ENCODE measurements at places on chromosomes 1 and 21.

DNA sequence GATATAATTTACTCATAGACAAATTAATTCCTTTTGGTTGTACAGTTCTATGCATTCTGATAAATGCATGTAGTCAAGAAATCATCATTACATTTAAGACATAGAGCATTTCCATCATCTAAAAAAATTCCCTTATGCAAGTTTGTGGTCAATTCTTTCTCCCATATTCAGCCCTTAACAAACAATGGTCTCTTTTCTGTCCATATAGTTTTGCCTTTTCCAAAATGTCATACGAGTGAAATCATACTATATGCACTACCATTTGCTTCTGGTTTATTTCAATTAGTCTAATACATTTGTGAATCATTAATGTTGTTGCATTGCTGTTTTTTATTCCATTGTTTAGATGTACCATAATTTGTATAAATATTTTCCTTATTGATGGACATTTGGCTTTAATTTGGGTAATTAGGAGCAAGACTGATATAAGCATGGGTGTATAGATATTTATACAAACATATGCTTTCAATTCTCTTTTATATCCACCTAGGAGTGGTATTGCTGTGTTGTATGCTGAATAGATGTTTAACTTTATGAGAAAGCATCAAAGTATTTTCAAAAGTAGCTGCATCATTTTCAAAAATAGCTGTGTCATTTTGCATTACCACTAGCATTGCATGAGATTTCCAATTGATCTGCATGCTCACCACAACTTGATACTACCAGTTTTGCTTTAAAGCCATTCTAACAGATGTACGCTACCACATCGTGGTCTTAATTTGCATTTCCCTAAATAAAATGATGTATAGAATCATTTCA lies 397.0 kb upstream of the ADAMTS5 start:
- DNase-seq = no peak

DNA sequence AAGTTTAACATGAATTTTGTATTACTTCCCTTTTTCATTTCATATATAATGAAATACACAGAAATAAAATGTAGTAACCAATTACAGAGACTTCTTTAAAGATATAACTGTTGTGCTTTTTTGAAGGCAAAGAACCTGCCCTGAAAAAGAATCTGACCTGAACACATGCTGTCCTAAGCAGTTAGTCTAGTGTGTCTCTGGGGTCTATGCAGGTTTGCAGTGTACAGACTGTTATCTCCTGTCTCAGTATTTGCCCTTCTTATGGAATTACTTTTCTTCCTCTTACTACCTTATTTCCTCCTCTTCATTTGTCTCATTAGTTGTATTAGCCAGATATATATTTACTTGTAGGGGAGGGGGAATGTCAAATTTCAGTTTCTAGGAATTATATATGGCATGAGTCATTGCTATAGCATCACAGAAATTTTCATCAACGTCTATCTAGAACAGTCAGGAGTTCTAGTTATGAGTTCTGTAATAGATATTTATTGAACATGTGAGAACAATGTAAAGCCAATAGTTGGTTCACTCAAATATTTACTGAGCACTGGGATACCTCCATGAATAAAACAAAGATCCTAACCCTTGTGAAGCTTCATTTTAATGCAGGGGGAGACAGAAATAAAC lies 28.4 kb upstream of the PLEKHO1 start:
- DNase-seq = no peak

DNA sequence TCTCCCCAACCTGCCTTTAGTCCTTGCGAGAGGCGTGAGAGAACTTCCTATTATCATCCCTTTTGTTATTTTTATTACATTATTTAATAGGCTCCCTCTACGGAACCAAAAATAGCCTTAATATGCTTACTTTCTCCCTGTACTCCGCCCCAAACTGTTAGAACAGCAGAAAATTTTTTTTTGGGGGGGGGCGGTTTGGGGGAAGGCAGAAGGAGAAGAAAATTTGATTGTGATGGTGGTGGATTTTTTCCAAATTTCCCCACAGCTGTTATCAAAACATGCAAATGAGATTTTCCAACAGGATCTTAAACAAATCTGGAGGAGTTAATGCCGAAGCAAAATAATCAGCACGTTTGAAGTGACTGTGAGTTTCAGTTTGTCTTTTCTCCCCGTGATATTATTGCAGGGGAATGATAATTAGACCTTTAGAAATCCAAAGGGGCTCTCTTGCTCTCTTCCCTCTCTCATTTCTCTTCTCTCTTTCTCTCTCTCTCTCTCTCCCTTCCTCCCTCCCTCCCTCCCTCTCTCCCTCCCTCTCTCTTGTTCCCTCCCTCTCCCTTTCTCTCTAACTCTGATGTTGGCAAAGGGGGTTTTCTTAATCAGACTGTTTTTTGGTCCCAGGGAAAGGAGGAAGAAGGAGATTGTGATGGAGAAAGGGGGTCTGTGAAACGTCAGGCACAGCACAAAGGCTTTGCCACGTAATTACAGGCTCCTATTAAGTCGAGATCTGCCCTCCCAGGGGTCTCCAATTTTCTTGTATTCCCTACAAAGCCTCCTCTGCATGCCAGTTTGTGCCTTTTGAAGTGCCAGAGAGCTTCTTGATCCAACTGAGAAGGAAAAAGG lies 1.1 kb upstream of the PRRX1 start:
- DNase-seq = no peak

DNA sequence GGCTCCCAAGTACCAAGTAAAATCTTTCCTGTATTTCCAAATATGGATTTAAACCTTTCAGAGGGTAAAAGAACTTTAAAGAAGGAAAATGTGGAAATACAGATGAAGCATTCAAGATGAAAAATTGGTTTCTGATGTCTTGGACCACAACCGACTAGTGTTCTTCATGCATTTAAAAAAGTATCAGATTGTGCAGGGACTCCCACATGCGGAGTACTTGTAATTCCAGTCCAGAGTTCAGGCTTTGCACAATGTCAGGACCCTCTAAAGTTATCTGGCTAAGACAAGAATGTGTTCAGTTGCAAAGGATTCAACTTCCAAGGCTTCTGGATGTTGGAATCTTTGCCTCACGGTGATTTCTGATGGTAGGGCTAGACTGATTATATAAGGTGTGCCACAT lies 66.7 kb downstream of the RGL1 start:
- DNase-seq = no peak

GRCh38 chr1:88730995-88731394 lies 46.9 kb downstream of the PKN2 start:
- DNase-seq = no peak

- peak; percentile 12 for DNase-seq
Observed at GRCh38 chr1:199747984-199748383, 279.5 kb upstream of the NR5A2 start.

DNA sequence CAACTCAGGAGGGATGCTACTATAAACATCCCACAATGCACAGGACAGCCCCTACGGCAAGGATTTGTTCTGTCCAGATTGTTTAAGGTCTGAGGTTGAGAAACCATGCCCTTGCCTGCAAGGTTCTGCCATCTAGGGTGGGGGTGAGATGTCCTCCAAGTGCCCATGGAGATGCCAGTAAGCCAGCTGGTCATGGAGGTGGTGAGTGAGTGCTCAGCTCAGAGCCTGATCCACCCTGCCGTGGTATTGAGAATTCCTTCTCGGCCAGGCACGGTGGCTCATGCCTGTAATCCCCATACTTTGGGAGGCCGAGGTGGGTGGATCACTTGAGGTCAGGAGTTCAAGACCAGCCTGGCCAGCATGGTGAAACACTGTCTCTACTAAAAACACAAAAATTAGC lies 13.3 kb upstream of the CTRC start:
- no peak for DNase-seq

- DNase-seq = no peak
Observed at GRCh38 chr1:26991310-26992116, 2.0 kb upstream of the TRNP1 start.

DNA sequence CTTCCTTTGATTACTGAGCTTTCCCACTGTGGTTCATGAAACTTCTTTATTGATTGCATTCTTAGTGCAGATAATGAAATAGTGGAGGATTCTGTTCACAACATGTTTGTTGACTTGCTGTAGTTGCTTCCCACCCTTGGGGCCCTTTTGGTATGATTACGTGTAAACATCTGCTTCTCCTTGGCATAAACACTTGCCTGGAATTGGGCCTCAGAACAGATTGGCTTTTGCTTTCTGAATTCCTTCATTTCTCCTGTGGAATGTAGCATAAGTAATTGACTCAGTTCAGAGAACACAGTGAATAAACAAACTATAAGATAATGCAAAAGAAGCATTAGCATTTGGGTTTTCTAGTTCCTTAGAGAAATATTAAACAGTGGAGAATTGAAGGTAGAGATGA lies 59.5 kb upstream of the LAMC2 start:
- DNase-seq = no peak

DNA sequence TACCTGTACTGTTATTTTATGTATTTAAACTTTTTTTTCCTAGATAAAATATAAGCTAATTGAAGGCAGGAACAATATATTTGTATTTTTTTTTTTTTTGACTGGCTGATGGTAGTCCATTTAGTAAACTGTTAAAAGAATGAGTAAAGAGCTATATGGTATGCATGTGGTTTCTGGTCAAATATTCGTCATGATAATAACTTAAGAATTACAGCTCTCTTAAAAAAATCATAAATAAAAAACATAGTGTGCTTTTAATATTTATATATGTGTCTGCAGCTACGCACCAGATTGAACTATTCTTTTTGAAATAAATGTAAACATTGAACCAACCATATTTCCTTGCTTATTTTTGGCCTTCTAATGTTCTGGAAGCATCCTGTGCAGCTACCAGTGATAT lies 272.3 kb upstream of the C1orf105 start:
- DNase-seq = no peak

DNA sequence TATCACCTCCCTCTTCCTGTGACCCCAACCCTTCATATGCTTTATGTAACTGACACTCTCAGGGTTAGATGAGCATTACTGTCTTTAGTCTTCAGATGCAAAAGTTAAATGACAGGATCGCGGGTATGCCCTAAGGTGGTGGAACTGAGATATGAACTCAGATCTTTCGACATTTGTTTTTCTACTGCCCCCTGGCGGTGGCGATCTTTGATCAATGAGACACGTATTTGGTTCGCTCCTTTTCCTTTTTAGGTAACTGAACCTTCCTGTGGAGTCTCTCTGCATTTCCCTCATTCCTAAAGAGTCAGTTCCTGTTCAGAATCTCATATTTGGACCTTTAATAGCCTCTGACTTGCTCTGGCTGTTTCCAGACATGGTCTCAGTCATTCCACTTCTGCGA lies 47.8 kb upstream of the ZP4 start:
- no peak for DNase-seq

DNA sequence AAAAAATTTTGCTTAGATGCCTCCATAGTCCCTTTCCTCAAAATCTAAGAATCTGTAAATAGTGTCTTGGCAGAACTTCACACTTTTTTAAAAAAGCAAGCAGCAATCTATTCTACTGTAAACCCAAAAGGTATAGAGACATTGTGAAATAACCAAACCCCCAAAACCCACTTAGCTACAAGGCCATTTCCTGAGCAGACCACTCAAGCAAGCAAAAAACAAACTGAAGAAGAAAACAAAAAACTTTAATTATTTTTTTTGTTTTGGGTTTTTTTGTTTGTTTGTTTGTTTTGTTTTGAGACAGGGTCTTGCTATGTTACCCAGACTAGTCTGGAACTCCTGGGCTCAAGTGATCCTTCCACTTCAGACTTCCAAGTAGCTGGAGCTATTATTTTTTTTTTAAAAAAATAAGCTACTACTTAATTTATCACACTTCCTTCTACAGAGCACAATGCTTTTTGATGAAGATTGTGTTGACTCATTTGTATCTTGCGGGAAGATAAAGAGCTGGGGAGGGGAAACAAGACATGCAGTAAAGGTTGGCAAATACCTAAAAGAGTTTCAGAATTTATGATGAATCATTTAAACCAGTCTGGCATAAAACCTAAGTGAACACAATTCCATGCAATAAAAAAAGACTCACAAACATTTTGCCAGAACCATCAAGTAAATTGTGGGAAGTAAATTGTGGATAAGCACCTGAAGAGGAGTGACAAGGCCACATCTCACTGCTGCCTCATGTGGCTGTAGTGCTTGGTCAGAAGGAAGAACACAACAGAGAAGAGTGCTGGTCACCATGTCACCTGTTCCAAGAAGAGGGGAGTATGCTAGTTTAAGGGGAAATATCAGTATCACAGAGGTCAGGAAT lies 2.7 kb upstream of the PTPN22 start:
- no peak for DNase-seq

DNA sequence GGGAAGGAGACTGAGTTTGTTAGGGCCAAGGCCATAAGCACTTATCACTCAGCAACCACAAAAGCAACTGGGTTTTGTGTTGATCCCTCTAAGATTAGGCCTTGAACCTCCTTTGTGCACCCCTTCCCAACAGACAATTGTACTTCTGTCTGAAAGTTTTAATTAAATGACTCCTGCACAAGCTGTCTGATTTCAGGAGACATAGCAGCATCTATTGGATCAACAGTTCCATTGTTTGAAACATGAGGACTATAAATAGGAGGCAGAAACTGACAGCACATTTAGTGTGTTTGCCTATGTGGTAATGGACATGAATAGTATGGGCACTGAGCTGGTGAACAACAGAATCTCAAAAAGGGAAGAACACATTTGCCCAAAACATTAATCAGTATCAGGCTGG lies 167.3 kb upstream of the KCNJ6 start:
- no peak for DNase-seq

DNA sequence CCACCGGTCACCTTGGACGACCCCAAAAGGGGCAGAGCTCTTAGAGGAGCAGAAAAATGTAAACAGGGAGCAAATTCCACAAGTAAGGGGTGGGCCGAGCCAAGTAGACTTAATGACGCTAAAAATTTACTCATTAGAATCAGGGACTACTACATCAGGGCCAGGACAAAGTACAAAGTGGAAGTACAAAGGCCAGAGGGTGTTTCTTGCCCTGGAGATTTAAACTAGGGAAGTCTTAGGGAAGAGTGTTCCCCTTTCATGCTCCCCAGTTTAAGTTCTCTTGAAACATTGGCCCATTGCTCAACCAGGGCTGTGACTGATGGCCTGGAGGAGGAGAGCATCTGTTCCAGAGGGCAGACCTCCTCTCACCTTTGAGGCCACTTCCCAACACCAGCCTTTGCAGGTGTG lies 48.6 kb downstream of the BACH1 start:
- DNase-seq = no peak

- DNase-seq = no peak
Observed at GRCh38 chr1:42143896-42144710, 9.1 kb upstream of the GUCA2B start.

DNA sequence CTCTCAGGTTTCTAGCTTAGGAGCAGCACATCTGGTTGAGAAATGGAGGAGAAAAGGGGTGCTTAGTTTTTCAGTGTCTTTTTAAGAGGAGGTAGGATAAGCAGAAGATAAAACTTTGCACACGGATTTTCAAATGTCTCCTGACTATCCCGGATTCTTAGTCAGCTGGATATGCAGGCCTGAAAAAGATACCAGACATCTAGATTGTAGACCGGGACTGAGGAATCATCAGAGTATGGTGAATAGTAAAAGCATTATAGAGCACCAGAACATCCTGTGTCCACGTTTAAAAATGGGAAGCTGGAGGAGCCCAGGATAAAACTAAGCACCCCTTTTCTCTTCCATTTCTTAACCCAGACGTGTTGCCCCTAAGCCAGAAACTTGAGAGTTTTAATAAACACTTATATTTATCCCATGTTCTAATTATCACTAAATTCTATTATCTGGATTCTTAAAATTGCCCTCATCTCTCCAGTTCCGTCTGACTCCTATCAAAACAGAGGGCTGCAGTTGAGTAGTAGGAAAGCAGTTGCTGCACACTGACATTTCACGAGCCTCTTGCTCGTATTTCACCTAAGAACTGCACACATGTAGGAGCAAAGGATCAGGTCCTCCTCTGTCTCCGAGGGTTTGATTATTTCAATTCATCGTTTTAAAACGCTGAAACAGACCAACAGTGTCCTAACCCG lies 609 bp downstream of the PIGK start:
- no peak for DNase-seq

- DNase-seq = no peak
Observed at GRCh38 chr1:218479436-218480115, 134.4 kb downstream of the TGFB2 start.

All from left lung (tissue), 14 donors.